M059J (cell line): ENCODE measurements at places on chromosomes 1 and 21. TPM values are rescaled to one million over a fixed set of nuclear protein-coding genes. Genes with fewer than 3 reads are reported as not detected.

- DNase-seq: no peak
Observed at GRCh38 chr1:210841926-210842625, 291.9 kb downstream of the KCNH1 start.

DNA sequence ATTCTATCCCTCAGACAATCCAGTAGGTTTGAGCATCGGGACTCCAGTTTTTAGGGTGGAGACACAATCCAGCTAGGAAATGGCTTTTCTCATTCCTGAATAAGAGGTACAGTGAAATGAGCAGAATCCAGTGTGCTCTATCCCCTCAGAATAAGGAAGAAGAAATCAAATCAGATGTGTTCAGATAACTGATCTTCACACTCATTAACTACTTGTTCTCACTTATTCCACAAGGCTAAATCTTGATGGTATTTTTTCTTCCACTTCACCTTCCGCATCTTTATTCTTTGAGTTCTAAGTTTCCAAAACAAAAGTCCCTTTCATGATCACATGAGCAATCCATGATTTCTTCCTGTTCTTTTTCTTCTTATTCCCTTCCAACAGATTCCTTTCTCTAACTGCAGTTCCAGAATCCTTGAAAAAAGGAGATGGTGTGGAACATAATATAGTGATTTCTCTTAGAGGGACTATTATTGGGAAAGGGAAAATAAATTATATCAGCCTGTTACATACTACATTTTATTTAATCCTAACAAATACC lies 1.7 kb downstream of the SYT11 start:
- no peak for DNase-seq

DNA sequence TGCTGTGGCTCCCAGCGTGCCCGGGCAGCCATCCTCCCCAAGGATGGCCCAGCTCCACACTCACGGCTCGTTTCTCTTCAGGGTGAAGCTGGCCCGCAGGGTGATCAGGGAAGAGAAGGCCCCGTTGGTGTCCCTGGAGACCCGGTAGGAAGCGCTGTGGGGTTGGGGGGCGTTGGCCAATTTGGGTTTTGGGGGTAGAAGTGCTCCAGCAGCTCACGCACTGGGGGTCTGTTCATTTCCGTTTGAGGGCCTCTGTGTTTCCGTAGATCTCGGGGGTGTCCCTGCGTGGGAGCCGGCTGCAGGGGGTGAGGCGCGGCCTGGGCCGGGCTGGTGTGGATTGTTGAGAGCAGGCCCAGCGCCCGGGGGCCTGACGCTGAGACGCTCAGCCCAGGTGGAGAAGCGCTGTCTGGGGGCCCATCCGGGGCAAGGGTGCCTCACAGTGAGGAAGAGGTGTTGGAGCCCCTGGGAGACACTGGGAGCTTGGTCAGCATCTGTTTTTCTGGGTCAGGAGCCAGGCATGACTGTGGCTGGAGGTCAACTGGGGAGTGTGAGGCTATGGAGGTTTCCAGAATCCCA lies 12.6 kb downstream of the COL6A1 start:
- DNase-seq: no peak

- DNase-seq: no peak
Observed at GRCh38 chr1:165877940-165878556, 50.6 kb downstream of the UCK2 start.

- no peak for DNase-seq
Observed at GRCh38 chr1:210730023-210730422, 401.3 kb downstream of the HHAT start.

GRCh38 chr1:207644166-207644851 lies 624 bp upstream of the CR1L start:
- DNase-seq: no peak

- no peak for DNase-seq
Observed at GRCh38 chr1:10868599-10868965, 72.1 kb upstream of the CASZ1 start.

- peak; percentile 78 for DNase-seq
Observed at GRCh38 chr1:185786524-185786923, 52.3 kb downstream of the HMCN1 start.

GRCh38 chr1:98304888-98305287 lies 356.6 kb upstream of the SNX7 start:
- no peak for DNase-seq

DNA sequence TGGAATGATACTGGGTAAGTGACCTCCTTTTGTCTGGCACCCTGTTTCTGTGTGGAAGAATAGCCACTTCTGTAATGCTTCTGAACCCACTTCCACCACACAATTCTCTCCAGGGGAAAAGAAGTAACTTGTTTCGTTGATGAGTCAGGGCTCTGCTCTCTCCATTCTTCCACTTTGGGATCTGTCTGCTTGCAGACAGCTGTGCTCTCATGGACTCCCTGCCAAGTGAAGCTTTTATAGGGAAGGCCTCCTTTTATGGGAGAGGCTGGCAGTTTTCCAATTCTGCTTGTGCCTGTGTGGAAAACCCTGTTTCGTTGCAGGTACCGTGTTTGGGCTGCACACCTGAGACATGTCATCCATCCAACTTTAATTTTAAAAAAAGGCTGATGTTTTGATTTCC lies 130.7 kb downstream of the GIPC2 start:
- peak; percentile 95 for DNase-seq

GRCh38 chr1:58395355-58395754 lies 151.2 kb downstream of the OMA1 start:
- peak; percentile 97 for DNase-seq

- DNase-seq: peak; percentile 73
Observed at GRCh38 chr1:93567255-93567918, 114.2 kb downstream of the BCAR3 start.

GRCh38 chr1:14326857-14327256 lies 271.6 kb upstream of the KAZN start:
- no peak for DNase-seq

- no peak for DNase-seq
Observed at GRCh38 chr1:230199034-230199433, 132.0 kb downstream of the GALNT2 start.

CELA2B gene
- total RNA-seq: not detected in 2 replicates

PTGFR gene
- total RNA-seq: 36.2 and 51.0 TPM in 2 replicates

LYPD8 gene
- total RNA-seq: 0.84 and 3.8 TPM in 2 replicates

OR2T29 gene
- not detected in 2 replicates for total RNA-seq

SYTL1 gene
- 1.4 and 2.9 TPM in 2 replicates for total RNA-seq

VAMP3 gene
- total RNA-seq: 146 and 198 TPM in 2 replicates

PRAMEF11 gene
- not detected in 2 replicates for total RNA-seq

S100B gene
- total RNA-seq: not detected in 2 replicates
